ENCODE measurements at places on chromosomes 2 and 18.

- no peak for DNase-seq
Measured at GRCh38 chr2:117875786-117876185, 61.3 kb downstream of the DDX18 start.

DNA sequence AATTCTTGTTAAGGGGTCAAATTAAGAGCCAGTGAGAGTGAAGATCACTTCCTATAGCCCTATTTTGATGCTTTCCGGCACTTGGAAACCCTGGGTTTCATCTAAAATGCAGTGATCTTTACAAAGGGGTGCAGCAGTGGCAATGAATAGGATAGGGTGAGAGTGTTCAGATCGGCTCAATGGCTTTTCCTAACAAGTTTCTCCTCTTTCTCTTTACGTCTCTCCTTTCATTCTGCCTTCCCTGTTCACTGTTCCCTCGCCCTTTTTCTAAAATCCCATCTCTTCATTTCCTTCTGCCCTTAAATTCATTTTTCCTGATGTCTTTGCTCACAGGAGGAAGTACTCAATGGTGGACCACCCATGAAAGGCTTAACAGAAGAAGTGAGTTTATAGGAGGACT, 86.0 kb downstream of the CTIF start:
- no peak for DNase-seq

DNA sequence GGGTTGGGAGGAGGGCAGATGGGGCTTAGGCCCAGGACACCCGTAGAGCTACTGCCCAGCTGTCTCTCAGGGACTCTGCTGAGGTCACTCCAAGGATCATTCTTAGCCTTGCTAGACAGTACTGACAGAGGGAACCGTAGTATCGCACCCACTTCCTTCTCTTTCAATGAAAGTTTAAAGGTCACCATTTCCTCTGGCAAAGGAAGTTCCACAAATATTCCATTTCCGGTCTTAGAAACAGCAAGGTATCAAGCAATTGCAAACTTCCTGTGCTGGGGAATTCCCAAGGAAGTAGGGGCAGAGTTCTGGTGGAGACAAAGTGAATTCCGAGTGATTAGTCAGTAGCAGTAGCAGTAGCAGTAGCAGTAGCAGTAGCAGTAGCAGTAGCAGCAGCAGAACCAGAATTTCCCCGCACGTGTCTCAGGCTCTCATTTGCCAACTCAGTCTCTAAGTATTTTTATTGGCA, 24.7 kb downstream of the IL1B start:
- DNase-seq = peak; percentile 15

GRCh38 chr2:8477552-8478470, 204.0 kb upstream of the ID2 start:
- DNase-seq = peak; percentile 89

DNA sequence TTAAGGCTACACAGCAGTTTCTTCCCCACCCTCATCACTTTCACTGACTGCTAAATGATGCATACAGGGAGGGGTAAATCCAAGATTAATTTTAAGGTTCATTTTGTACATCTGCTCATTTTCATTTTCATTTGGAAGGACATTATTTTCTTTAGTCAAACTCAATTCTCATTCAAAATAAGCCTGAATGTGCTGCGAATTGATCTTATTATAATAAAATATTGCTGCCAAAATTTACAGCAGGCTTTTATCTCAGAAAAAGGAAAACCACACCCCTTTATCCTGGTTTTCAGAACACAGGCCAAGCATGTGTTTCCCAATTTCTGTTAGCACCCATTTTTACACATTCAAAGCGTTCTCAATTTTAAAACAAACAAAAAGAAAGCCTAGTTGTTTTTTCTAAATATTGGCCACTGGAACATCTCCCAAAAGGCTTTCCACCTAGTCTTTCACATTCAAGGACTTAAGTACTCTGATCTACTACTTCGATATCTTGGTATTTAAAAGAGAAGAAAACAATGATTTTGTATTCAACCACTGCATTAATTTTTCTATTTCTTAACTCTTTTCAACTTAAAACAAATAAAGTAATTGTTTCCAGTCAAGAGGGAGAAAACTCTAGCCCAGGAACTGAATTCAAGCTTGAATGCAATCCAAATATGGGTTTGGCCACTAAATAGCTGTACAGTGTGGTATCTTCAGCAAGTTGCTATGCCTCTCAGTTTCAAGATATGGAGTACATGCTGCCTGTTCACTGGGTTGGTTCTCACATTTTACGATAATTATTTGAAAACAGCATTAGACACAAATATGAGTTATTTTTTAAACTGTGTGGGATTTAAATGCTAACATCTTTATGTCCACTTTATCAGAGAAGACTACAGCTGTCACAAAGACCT, 52.5 kb downstream of the CDH2 start:
- peak; percentile 65 for DNase-seq

- DNase-seq = peak; percentile 30
Measured at GRCh38 chr2:71510196-71510807, 56.9 kb downstream of the DYSF start.

- no peak for DNase-seq
Measured at GRCh38 chr18:45024357-45025088, 343.8 kb downstream of the SETBP1 start.

- DNase-seq = no peak
Measured at GRCh38 chr18:26046419-26047077, 43.9 kb downstream of the SS18 start.

DNA sequence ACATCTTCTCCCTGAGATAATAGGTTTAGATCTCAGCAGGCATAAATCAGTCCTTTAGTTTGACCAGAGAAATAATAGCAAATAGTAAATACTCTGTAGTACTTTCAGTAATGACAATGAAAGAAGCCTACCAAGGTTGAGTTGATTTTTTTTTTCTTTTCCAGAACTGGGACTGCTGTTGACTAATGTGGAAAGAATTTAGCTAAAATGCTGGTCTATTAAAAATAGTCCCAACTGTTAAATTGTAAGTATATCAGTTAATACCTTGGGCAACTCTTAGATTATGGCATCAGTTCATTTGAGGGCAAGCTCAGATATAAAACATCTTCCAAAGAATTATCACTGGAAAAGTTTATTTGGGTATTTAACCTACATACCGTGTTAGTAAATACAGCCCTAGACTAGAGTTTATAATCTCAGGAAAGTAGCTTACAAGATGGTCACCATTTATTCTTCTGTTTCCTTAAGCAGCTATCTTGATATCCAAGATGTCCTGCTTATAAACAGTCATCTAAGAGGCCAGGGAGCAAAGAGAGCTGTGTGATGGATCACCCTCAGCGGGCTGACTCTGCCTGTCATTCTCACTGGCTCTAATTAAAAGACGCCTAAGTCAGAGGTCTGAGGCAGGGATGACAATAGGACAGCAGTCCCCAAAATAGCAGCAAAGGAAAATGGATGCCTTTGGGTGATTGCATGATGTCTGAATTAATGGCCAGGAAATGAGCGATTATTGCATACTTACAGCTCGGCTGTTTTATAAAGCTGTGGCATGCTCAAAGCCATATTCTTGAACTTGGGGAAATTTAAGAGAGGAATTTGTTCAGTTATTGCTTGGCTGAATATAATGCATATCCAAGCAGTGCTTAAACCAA, 121.3 kb downstream of the MTX2 start:
- no peak for DNase-seq

DNA sequence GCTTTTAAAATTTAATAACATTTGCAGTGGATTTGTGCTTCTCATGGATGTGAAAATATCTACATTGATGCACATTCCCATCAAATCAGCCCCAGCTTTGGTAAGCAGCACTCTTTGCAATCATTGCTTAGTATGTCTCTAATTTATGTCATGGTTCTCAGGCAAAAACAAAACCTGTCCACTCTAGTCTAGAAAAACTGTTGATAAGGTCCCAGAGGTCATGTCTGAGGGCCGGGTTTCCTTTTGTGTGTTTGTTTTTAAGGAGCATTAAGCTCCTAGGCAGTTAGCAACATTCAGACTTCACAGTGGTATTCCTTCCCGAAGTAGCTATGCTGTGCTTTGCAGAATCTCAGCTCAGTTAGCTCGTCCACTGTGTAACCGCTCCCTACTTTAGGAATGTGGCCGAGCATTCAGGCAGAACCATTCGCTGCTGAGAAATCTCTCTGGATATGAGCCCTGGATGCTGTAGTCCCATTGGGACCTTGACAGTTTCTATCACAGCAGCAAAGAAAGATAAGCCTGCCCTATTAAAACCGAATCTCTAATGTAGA, 4.0 kb downstream of the DIPK1C start:
- DNase-seq = no peak

- DNase-seq = no peak
Measured at GRCh38 chr2:188495969-188496431, 204.3 kb downstream of the GULP1 start.

- DNase-seq = no peak
Measured at GRCh38 chr18:51029378-51029693, 677 bp upstream of the SMAD4 start.

DNA sequence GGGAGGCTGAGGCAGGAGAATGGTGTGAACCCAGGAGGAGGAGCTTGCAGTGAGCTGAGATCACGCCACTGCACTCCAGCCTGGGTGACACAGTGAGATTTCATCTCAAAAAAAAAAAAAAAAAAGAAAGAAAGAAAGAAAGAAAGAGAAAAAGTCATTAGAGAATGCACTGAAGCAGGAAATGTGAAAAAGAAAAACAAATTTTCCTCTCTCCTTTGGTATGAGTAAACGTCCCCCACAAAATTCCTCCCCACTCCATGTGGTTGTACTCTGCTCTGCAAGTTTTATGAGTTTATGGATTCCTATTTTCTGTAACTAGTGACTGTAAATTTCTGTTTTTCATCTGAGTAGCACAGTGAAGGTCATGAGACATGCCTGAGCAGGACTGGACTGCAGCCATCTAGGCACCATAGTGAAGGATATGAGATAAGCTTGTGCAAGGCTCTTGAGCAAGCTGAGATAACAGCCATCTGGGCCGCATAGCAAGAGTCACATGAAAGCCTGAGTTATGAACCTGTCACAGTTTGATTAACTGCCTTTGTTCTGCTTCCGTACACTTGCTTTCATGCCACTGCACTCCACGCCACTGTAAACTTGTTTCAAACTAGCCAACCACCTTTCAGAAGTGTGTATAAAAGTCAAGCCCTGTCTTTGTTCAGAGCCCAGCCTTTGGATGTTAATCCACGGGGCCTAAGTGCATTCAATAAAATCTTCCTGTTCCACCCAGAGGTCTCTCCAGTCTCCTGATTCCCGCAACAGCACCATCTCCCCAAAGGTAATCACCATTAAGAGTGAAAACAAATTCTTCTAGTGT, 50.2 kb downstream of the SKA1 start:
- DNase-seq = no peak

DNA sequence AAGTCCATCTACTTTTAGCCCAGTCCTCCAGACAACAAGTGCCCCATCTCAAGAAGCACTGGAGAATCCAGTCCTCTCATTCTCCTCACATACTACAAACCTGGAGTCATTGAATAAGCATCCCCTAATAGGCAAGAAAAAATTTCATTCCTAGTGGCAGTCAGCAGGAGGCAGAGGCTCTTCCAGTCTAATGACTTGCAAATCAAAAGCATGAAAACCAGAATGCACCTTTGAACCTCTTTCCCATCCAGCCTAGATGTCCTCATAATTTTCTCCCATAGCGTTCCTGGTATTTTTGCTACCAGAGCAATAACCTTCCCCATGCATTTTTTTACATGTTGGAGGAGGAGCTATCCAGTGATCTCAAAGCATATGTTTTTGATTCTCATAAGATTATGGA, 252.6 kb downstream of the TTC32 start:
- no peak for DNase-seq

DNA sequence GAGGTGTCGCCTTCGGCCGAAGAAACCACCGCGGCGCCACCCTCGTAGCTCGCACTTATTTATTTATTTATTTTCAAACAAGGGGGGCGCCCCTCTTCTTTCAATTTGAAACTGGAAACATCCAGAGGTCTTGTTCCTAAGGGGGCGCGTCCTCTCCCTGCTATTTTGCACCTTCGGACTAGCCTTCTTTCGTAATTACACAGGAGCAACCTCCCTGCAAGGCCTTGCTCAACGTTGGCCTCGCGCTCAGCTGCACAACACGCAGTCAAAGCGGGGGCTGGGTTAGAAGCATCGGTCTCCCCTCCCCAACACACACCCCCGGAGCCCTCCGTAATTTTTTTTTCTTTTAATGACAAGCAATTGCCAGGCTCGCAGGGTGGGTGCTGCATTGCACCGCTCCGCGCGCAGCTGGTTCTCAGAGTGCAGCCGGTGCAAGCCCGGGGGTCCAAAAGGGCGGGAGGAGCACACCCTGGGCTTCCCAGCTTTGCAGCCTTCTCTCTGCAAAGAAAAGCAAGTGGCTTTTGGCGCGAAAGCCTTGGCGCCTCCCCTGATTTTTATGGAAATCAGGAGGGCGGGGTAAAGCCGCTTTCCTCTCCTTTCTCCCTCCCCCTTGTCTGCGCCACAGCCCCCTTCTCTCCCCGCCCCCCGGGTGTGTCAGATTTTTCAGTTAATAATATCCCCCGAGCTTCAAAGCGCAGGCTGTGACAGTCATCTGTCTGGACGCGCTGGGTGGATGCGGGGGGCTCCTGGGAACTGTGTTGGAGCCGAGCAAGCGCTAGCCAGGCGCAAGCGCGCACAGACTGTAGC, at the start of gene MYCN:
Gene MYCN, plus strand, starts transcription at position 697 of the 807 bp plus-strand sequence. CDS start 1,515 bp downstream, outside the sequence.
- DNase-seq = peak; percentile 28

DNA sequence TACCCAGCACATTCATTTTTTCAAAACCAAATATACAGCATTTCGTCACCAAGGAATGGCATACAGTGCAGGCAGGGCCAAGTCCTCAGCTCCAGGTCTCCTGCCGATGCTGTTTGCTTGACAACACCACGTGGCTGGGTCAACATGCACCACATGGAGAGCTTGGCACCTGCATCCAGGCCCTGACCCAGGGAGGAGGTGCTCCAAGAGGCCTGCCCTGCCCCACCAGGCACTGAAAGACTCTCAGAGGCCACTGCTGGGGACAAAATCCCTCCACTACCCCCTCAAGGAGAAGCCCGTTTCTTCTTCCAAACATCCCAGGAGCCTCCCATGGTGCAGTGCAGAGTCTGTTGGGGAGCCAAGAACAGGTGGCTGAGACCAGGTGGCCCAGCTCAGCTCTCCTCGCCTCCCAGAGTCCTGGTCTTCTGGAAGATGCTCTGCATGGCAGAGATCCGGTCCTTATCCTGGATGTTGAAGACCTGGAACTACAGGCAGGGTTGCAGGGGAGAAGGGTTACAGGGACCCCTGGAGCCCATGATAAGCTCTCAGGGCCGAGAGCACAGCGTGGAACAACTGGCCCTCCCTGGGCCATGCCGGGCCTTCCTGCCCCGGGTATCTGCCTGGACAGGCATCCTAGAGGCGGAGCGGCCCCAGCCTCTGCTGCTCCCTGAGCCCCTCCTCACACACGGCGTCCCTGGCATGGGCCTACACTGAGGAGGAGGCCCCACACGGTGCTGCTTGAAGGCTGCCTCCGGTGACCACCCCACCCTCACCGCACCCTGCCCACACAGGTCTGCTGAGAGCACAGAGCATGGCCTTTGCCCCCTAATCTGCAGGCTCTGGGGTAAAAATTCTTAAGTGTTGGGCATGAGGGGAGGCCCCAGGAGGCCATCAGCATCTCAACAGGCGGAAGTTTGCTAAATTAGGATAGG, 9.0 kb downstream of the MAB21L4 start:
- DNase-seq = no peak

GRCh38 chr2:75751360-75751759, 40.6 kb upstream of the GCFC2 start:
- no peak for DNase-seq

- no peak for DNase-seq
Measured at GRCh38 chr18:77316008-77316407, 66.4 kb downstream of the GALR1 start.

All from foreskin melanocyte (primary cell).